ENCODE measurements at places on chromosomes 5 and 9. TPM values are rescaled to one million over a fixed set of nuclear protein-coding genes. Genes with fewer than 3 reads are reported as not detected.

NPR2 gene
- total RNA-seq: 17.7 TPM

C9orf50 gene
- 0.50 TPM for total RNA-seq

SLC25A46 gene
- 41.0 TPM for total RNA-seq

DMRT3 gene
- total RNA-seq: not detected

GADD45G gene
- total RNA-seq: 0.15 TPM

ZNF300 gene
- 8.1 TPM for total RNA-seq

DNAI1 gene
- total RNA-seq: not detected

XRCC4 gene
- 11.8 TPM for total RNA-seq

DPYSL3 gene
- total RNA-seq: 62.7 TPM

PNPLA7 gene
- 0.50 TPM for total RNA-seq

FNIP1 gene
- total RNA-seq: 13.8 TPM

F12 gene
- total RNA-seq: 0.74 TPM

FST gene
- 84.3 TPM for total RNA-seq

FOXD4L5 gene
- total RNA-seq: not detected

TMEM215 gene
- total RNA-seq: not detected

SPINK1 gene
- total RNA-seq: not detected

PCDHA2 gene
- not detected for total RNA-seq

NSMF gene
- 33.1 TPM for total RNA-seq

SPATA31D4 gene
- not detected for total RNA-seq

CDH9 gene
- not detected for total RNA-seq

PRELID2 gene
- total RNA-seq: 11.9 TPM

TMEM252 gene
- total RNA-seq: not detected

PCA3 gene
- total RNA-seq: not detected

IFNA2 gene
- not detected for total RNA-seq

DOK3 gene
- total RNA-seq: 0.17 TPM

SPRY4 gene
- total RNA-seq: 8.9 TPM

GABRA1 gene
- total RNA-seq: not detected
